ENCODE measurements at places on chromosomes 2 and 18.

DNA sequence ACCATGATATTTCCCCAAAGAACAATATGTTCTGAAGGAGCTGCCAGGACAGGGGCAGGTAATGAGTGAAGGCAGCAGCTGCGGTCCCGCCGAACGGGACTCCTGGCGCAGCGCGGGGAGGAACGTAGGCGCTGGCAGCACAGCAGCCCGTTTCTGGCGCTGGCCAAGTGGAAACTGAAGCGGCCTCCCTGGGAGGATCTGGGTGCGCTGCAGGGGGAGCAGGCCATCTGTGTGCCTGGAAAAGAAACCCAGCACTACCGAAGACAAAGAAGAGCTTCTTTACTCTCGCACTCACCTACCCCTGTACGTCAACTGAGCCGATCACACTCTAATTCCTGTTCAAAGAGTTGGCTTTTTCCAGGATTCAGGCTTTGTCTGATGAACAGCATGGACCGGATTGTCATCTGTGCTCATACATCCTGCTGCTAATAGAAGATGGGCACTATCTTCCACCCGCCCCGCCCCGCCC lies 11.8 kb downstream of the G6PC2 start:
- no peak for DNase-seq

DNA sequence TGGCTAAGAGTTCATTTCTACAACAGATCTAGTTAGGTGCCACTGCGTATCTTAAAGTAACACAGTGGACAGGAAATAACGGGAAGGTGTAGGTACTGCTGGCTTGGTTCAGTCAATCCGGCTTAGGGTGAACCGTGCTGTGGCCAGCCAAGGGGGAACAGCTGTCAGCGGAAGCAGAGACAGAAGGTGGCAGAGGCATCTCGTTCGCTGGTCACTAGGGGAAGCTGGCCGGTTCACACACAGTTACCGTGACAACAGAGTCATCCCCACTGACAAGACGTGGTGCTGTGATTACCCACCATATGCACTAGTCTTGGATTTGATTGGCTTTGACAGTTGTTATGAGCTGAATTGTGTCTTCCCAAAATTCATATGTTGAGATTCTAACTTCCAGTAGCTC lies 58.8 kb upstream of the HDAC4 start:
- DNase-seq = no peak

GRCh38 chr18:61860302-61860701 lies 32.5 kb downstream of the RNF152 start:
- DNase-seq = no peak

DNA sequence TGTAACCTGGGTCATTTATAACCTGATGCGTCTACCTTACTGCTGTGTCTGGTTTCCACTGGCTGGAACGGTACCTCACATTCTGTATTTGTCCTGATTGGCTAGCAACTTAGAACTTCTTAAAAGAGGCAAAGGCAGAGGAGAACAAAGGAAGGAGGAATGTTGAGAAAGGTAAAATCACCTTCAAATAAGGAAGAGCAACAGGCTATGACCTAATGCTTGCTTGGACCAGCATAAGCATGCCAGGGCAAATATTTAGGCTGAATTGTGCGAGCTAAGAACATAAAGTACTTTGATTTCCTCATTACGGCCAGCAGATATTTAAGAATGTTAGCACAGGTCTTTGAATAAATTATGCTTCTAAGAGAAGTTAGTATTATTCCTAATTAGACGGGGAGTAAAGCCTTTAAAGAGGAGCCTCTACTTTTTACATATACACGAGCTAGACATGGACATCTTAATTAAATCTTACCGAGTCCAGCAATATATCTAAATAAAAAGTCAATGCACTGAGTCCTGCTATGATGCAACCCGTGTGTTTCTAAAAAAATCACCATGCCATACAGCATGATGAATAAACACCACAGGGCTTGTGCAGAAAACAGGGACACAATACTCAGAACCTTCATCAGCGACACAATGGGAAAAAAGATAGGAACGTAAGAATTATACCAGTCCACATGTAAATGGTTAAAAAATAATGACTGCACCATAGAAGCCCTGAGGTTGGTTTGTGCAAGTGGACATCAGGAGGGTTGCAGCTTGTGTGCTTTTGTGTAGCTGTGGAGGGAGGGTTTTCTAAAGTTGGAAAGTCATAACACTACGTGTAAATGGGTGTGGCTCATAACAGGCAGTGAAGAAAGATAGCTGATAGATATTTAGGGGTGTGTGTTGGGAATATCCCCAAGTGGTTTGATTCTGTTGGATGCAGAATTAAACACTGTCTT lies 14.2 kb downstream of the SEPTIN2 start:
- DNase-seq = no peak

DNA sequence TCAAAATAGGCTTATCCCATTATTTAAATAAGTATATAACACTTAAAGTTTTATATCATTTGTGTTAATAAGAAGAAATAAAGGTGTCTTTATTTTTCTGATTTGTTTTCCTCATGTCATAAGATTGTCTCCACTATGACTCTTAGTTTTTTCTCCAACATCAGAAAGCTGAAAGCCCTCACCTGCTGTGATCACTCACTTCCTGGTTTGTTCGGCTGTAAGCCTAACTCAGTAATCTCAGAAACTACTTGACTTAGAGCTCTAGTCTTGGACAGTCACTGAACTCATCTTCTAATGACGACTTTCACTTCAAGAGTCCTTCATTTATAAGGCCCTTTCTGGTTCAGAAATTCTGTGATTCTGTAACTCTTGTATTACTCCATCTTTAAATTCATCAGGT lies 311.0 kb downstream of the ZEB2 start:
- no peak for DNase-seq

Measured in Caco-2 (cell line).